Heart right ventricle (tissue), 16 donors: ENCODE measurements at places on chromosomes 7 and 10. TPM values are rescaled to one million over a fixed set of nuclear protein-coding genes. Genes with fewer than 3 reads are reported as not detected.

DNA sequence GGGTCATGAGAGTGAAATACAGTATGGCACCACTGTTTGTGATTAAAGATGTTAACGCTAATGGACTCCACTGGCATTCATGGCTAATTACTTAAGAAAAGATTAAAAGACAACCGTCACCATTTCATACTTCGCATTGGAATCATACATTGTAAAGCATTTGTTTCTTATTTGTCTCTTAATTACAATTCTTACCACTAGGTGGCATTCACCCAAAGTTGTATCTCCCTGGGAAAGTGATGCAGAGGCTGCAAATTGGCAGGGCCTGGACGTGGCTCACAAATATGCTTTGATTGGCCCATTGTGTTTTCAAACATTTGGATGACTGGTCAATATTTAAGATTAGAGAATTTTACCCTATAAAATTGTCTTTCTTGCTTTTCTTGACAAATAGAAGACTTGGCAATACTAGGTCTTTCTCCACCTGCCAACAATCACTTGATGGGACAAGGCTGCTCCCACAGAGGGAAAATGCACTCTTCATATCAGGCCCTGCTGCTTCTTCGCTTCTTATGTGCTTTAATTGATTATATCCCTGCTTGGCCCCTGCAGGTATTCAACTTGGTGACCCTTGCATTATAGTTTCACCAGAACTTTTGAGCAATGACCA is 72.1 kb upstream of the STARD3NL start:
- peak; percentile 7 for DNase-seq

DNA sequence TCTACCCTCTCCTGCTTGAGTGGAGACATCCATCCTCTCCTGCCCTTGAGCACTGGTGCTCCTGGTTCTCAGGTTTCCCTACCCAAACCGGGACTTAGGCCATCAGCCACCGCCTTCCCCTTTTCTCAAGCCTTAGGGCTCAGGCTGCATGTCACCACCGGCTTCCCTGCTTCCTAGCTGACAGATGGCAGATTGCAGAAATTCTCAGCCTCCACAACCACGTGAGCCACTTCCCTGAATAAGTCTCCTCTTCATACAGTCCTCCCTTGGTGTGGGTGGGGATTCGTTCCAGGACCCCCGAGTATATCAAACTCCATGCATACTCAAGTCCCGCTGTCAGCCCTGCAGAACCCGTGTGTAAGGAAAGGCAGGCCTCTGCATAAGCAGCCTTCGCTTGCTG is 203.5 kb upstream of the ZNF32 start:
- DNase-seq = no peak

DNA sequence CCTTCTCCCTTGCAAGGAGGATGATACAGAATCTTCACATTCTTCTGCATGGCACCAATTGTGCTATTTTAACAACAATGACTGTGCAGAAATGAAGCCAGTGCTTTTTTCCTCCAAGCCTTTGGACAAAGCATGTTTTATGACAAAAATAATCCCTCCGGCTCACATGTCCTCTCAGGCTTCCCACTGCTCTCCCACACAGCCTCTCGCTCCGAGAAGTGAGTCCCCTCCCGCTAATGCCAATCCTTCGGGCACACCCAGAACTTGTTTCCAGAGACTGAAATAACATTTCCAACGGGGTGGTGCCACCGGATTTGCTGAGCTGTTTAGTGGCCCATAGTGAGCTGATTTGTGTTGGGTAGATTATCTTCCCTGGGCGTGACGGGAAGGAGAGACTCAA is 35.8 kb downstream of the RBM17 start:
- no peak for DNase-seq

- DNase-seq = no peak
These were observed 27.6 kb downstream of the ANKRD7 start for GRCh38 chr7:118252087-118252486.

- no peak for DNase-seq
These were observed 42.8 kb downstream of the TBXAS1 start for GRCh38 chr7:139871820-139872219.

- DNase-seq = no peak
These were observed 1.2 kb downstream of the HMX2 start for GRCh38 chr10:123149162-123149567.

GRCh38 chr10:15516256-15517085 is 145.4 kb upstream of the FAM171A1 start:
- no peak for DNase-seq

- DNase-seq = no peak
These were observed 88.5 kb downstream of the AKR1D1 start for GRCh38 chr7:138164804-138165203.

DNA sequence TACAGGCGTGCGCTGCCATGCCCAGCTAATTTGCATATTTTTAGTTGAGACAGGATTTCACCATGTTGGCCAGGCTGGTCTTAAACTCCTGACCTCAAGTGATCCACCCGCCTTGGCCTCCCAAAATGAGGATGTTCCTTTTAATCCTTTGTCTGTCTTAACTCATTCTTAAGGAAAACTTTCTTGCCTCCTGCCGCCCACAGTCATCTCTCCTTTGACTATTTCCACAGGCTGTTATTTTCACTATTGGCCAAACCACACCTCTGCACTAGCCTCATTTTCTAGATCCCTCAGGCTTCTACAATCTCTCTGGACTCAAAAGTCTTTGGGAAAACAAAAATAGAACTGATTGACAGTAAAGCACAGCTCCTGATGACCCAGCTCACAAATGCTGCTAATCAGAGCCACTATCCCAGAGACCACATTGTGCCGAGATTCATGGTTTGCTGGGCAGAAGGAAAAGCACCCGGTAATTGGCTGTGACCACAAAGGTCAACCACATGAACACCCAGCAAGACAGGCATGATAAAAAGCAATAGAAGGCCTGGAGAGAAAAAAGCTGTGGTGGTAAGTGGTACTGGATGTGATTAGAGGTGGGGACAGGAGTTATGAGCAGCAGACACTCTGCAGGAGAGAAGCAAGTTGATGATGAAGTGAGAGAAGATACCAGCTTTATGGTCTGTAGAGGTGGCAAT is 44.1 kb upstream of the ZNRF2 start:
- no peak for DNase-seq

DNA sequence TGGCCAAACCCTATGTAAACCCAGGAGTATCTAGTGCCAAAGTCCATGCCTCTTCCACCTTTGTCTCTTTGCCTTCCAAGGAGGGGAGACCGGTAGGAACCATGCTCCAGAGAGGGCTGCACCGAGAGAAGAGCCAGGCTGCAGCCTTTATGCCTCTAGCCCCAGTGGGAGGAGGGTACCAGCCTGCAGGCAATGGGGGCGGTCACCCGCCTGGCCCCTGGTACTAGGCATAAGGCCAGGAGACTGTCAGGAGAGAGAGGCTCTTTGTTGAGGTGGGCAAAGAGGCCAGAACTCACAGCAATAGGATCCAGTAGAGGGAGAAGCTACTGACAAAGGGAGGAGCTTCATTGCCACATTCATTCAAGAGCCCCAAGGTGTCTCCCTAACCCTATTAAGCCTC is 146.6 kb upstream of the PDE1C start:
- DNase-seq = no peak

- no peak for DNase-seq
These were observed 13.6 kb downstream of the FZD9 start for GRCh38 chr7:73447121-73447733.

- no peak for DNase-seq
These were observed 136.2 kb upstream of the CTBP2 start for GRCh38 chr10:125296598-125296997.

The AGAP9 gene
- total RNA-seq = 3.8 TPM

The KLF6 gene
- total RNA-seq = 44.0 TPM
